COLO829 (cell line): ENCODE measurements at places on chromosomes 13 and 19.

GRCh38 chr19:33774751-33775150 lies 21.9 kb upstream of the KCTD15 start:
- no peak for DNase-seq

GRCh38 chr19:6092329-6093286 lies 17.7 kb downstream of the RFX2 start:
- DNase-seq = no peak

DNA sequence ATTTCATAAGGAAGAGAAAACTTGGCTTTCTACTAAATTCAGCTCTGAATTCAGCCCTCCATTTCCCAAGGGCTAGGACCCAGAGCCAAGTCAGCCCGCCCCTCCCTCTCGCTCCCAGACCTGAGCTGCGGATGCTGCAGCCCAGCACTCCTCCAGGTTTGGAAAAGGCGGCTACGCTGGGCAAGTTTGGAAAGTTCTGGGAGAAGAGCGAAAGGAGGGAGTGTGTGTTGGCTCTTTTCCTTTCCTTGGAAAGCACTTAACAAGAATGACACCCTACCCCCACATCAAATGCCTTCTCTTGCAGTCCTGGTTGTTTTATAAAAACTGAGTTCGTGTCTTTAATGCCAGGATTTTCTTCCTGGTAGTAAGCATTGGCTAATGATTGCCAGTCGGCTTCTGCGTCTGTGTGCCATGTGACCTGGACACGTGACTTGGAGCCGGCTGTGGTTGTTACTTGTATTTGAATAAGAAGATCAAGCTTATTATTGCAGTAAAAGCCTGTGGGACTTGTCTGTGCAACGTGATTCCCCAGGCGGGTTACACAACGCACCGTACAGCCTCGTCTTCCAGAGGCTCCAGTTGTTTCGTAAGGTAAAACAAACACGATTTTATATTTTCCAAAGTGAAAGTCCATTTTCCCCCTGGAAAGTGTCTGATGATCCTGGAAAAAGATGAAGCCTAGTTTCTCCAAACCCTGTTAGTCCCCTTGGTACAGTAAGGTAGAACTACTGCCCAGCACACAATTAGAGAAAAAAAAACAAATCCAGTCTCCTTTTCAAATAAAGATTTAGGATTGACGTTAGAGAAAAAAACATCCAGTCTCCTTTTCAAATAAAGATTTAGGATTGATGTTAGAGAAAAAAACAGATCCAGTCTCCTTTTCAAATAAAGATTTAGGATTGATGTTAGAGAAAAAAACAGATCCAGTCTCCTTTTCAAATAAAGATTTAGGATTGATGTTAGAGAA lies 26.8 kb upstream of the UBE2L5 start:
- peak; percentile 60 for DNase-seq

DNA sequence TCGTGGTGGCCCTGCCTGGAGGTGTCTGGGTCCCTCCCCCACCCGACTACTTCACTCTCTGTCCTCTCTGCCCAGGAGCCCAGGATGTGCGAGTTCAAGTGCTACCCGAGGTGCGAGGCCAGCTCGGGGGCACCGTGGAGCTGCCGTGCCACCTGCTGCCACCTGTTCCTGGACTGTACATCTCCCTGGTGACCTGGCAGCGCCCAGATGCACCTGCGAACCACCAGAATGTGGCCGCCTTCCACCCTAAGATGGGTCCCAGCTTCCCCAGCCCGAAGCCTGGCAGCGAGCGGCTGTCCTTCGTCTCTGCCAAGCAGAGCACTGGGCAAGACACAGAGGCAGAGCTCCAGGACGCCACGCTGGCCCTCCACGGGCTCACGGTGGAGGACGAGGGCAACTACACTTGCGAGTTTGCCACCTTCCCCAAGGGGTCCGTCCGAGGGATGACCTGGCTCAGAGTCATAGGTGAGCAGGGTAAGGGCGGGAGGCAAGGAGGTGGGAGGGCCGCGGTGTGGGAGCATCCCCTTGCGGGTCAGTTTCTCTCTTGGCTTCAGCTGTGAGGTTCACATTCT lies 19.2 kb downstream of the NECTIN2 start:
- DNase-seq = no peak

- peak; percentile 35 for DNase-seq
Observed at GRCh38 chr13:23377983-23378632, 55.4 kb downstream of the SACS start.
